ENCODE measurements at places on chromosomes 6 and 20. TPM values are rescaled to one million over a fixed set of nuclear protein-coding genes. Genes with fewer than 3 reads are reported as not detected.

- no peak for DNase-seq
Observed at GRCh38 chr6:74597266-74597665, 608.6 kb downstream of the COL12A1 start.

Gene RIMS1
- polyA plus RNA-seq: not detected

DNA sequence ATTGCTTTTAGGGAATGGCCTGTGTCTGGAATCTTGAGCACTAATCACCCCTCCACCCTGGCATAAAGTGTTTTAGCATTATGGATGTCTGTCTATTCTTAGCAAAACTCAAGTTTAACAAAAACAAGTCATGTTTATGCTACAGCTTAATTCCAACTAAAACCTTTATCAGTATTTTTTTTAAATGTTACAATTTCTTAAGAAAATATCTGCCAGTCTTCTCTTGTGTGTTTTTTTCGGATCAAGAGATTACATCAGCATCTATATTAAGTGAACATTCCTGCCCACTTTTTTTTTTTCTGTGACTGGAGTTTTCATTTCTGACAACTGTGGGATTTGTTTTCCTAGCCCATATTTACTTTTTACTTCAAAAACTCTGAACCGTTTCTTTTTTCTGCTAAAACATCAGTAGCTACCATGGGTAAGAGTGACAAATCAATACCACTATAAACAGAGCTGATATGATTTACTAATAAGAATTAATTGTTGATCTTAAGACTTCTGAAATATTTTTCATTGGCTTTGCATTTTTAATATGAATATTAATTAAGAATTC is 94.3 kb downstream of the EDN1 start:
- no peak for DNase-seq

GRCh38 chr20:7657569-7657968 is 282.7 kb downstream of the HAO1 start:
- no peak for DNase-seq

DNA sequence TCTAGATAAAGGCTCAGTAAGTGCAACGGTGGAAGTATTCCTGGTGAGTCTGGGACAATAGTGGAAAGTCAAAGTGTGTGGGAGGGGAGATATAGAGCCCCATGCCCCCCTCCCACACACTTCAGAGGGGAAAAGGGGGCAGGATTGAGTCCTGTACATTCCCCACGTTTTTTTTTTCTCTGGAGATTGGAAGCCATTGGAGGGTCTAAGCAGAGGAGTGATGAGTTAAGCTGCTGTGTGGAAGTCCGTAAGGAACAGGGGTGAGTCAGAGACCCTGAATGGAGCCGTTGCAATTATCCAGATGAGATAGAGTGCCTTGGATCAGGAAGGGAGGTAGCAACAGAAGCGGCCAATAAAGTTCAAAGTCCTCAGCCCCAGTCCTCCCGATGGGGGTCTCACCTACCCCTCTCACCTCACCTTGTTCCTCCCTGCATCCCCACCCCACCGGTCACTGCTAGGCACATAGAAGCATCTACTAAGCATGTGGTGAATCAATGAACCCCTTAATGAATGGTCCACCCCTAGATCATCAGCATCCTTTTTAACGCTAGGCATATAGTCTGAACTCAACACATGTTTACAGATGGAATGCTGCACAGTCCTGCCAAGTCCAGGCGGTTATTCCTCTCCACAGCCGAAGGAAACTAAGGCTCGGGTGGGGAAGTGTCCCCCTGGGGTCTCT is 662 bp upstream of the SLC9A8 start:
- DNase-seq: no peak

DNA sequence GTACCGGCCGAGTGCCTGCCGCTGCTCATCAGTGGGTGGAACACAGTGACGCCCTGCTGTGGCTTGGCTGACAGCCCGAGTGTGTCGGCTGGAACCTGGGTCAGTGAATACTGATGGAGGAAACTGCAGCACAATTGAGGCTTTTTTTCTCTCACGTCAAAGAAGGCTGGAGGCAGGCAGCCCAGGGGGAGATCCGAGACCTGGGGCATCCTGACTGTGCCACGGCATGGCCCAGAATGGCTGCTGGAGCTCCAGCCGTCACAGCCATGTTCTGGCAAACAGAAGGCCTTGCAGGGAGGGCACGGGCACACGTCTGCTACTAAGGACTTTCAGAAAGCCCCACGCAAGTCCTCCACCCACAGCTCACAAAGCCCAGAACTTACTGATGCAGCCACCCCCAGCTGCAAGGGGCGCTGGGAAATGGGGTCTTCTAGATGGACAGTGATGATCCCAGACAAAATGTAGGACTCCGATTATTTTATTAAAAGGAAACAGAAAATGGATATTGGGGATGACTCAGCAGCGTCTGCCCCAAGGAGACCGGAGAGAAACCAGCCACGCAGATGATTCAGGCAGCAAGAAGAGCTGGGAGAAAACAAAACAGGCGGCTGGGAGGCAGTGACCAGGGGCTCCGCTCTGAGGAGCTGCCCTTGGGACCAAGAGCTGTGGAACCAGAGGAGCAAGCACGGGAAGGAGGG is 140.0 kb downstream of the TAF4 start:
- no peak for DNase-seq

- no peak for DNase-seq
Observed at GRCh38 chr20:57455386-57455785, 64.2 kb downstream of the RBM38 start.

Gene MCM8
- polyA plus RNA-seq: 2.5 TPM

DNA sequence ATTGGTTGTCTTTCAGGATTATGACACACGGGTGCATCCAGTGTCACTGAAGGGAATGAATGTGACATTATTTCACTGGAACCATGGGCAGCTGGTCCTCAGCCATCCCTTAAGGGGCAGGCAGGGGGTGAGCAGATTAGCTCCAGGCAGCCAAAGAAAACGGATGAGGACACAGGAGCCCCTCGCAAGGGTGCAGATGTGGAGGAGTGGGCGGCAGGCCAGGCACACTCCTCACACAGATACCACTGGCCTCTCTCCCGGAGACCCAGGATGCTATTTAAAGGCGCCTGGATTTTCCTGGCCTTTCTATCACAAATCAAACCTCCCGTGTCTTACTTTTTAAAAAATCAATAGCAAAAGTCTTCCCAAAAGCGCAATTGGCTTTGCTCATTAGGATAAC is 210.4 kb downstream of the TAF4 start:
- no peak for DNase-seq

DNA sequence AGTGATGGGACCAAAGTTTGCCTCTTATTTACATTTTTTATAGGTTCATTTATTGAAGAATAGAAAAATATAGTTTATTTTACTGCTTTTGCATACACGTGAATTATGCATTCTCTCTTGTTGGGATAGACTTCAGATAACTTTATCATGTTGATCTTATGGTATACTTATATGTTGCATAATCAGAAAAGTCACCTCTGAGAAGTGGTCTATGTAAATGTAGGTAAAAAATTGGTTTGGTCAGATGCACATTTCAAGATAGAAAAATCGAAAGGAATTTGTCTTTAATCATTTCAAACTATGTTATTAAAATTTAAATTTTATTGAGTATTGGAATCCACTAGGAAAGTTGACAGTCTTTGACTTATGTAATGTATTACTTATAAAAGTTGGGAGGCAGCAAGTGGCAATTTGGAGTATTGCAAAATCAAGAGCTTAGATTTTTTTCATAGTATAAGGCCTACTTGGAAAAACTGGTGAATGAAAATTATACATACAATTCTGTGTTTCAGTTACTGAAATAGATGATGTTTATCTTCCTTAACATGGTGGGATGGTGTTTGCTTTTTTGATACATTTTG is 2.4 kb downstream of the PHF3 start:
- no peak for DNase-seq

- no peak for DNase-seq
Observed at GRCh38 chr6:45054610-45055009, 273.5 kb upstream of the RUNX2 start.

Gene NKX2-4
- polyA plus RNA-seq: not detected

Gene CST9L
- not detected for polyA plus RNA-seq

GRCh38 chr6:53982366-53983050 is 128.7 kb upstream of the MLIP start:
- no peak for DNase-seq

Gene PEX3
- polyA plus RNA-seq: 5.4 TPM

DNA sequence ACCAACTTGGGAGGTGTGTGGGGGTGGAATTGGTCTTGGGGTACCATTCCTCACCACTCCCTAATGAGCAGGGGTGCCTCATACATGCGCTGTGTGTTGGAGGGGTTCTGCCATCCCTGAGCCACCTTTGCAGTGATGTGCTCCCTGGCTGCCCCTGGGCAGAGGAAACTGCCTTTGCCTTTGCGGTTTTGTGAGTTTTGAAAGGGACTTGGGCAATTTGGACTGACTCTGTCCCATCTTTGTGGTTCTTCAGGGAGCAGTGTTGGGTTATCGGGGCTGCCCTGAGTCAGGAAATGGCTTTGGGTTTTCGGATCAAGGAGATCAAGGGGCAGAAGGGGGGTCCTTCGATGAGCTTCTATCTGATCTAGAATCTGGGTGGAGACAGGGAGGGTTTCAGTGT is 3.9 kb upstream of the PHACTR3 start:
- DNase-seq: no peak

DNA sequence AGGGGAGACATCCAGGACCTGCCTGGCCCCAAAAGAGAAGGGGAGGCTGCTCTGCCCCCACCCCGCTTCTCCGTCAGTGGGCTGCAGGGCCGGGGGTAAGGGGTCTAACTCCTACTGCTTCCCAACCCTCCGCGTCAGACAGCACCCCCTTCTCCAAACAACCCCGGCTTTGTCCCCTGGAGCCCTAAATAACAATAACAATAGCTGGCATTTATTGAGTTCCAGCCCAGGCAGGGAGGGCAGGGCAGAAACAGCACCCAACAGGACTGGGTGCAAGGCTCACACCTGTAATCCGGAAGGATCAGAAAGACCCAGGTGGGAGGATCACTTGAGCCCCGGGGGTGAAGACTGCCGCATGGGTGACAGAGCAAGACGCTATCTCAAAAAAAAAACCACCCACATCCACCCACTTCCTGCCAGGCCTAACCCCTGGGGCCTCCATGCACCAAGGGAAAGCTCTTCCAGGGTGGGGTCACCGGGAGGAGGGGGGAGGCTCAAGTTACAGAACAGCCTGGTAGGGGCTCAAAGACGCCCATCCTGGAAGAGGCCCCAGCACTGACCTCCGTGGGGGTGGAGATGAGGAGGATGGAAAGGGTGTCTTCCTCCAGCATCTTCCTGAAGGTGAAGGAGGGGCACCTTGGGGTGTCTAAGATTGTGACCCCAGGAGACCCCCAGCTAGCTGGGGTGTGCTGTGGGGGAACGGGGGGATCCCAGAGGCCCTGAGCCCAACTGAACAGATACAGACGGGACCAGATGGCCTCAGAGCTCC is 1.3 kb upstream of the FNDC11 start:
- no peak for DNase-seq

DNA sequence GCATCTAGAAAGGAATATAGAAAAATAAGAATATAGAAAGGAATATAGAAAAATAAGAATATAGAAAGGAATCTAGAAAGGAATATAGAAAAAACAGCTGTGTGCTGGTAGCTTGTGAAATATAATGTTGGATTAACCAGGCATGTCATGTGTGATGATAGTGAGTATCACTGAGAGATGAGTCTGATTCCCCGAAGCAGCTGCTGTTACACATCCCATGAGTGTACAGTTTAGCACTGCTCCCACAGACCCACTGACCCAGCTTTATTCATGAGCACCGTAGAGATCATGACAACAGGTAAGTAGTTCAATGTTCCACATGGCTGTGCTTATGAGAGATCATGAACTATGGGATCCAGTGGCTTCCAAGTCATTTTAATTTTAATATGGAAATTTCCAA is 64.8 kb downstream of the SLC22A3 start:
- DNase-seq: no peak

DNA sequence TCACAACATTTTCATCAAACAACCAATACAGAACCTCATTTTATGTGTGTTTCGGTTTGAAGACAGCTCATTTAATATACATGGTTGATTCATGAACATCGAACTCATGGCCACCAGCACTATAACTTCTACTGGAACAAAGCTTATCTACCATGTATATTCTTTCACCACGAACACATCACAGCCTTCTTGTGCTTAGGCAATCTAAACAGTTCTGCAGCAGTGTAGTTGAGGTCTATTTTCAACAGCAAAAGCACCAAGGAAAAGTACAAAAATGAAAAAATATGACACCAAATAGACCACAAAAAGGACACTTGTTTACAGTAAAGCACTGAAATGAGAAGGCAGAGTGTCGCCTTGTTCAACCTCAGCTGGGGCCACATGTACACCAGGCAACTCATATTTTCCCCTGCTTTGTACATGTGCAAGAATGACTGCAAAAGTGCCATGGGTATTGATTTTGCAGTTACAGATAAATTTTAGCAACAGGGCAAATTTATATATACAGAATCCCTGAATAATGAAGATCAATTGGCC is 25.8 kb upstream of the KCNK5 start:
- DNase-seq: no peak

GRCh38 chr20:60586269-60587050 is 628.2 kb downstream of the CDH26 start:
- no peak for DNase-seq

DNA sequence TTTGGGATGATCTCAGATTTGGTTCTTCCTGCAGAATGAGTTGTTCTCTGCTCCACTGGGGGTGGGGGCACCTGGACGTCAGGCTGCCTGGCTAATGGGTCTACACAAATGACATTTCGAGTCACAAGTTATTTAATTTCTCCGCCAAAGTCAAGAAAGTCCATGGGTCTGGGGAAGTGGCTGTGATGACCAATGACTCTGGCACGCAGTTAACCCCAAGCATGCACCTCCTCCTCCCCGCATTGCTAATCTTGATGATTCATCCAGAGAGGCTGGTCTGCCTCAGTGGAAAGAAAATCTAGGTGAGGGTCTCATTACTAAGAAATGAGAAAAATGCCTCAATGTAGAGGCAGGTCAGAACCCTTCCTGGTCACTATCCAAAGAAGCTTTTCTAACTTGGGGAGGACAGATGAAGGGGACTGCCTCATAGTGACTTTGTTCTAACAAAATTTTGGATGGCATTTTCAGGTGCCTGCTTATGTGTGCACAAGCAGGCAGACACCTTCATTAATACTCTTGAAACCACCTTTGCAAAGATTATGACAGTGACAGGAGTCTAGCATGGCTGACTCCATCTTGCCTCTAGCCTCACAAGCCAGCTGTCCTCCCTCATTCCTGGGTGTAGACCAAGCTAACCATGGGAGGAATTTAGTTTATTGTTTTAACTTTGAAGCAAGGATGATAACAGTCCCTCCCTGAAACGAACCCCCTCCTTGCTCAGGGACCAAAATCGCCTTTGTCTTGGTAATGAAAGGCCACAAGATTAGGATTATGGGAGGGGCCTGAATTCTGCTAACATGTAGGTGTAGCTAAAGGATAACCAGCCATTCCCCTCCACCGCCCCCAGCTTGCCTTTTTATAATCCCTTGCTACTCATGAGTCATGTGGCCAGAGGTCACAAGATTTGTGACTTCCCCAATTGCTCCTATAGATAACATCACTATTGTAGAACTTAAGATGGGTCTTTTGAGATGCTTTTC is 98.6 kb upstream of the MRPS10 start:
- DNase-seq: no peak

GRCh38 chr6:161091972-161092701 is 100.6 kb downstream of the MAP3K4 start:
- no peak for DNase-seq
